ENCODE measurements at places on chromosomes 5 and 9. TPM values are rescaled to one million over a fixed set of nuclear protein-coding genes. Genes with fewer than 3 reads are reported as not detected.
A peak's percentile ranks its signal among the peaks of the same experiment; 100 is the strongest.

DNA sequence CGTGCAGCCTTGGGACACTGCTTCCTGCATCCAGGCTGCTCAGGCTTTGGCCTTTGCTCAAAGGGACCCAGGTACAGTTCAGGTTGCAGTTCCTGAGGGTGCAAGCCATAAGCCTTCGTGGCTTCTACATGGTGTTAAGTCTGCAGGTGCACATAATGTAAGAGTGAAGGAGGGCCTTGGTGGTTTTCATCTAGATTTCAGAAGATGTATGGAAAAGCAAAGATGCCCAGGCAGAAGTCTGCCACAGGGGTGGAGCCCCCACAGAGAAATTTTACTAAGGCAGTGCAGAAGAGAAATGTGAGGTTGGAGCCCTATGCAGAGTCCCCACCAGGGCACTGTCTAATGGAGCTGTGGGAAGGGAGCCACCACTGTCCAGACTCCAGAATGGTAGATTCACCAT lies 200.9 kb downstream of the ICE1 start:
- no peaks in the 10 kb centered on the region for H3K27me3 ChIP-seq
- H3K36me3 ChIP-seq = no peaks in the 10 kb centered on the region
- DNase-seq = no peak
- no peak overlapping the region for H3K4me3 ChIP-seq
- H3K27ac ChIP-seq = no peak overlapping the region

DNA sequence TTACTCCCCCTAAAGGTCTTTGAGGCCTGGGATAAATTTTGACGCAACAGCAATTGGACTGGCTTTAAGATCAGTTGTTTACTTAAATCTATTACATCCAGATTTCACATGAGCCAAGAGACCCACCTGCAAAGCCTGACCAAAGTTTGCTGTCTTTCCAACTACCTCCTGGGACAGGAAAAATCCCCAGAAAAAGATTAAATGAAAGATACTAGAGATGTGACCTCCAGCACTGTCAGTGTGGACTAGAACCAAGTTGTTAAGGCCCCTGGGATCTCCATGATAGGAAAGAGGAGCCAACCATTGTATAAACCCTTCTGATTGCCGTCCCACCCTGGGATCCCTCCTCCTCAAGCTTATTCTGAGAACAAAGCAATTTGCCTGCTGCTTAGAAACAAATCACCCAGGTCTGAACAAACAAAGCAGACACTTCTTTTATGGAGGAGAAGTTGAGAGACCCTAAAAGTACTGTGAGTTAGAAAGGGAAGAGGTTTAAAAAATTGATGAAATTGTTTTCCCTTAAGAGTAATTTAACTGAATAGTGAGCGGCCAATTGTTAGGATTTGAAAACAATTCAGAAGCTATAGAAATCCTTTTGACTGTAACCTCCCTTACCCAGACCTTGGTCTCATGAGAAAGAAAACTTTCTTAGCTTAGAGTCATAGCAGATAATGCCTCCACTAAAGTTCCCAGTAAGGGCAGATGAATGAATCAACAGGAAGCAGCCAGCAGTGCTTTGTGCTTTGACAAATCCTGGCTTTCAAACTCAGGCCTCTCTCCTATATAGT lies 255.2 kb downstream of the TMEM167A start:
- H3K36me3 ChIP-seq = no peaks in the 10 kb centered on the region
- no peaks in the 10 kb centered on the region for H3K27me3 ChIP-seq
- no peak overlapping the region for H3K27ac ChIP-seq
- H3K4me3 ChIP-seq = no peak overlapping the region
- no peaks in the 10 kb centered on the region for H3K4me1 ChIP-seq

GRCh38 chr9:102875687-102876086 lies 119.4 kb upstream of the CYLC2 start:
- H3K27ac ChIP-seq = no peak overlapping the region
- no peaks in the 10 kb centered on the region for H3K4me1 ChIP-seq
- DNase-seq = no peak

DNA sequence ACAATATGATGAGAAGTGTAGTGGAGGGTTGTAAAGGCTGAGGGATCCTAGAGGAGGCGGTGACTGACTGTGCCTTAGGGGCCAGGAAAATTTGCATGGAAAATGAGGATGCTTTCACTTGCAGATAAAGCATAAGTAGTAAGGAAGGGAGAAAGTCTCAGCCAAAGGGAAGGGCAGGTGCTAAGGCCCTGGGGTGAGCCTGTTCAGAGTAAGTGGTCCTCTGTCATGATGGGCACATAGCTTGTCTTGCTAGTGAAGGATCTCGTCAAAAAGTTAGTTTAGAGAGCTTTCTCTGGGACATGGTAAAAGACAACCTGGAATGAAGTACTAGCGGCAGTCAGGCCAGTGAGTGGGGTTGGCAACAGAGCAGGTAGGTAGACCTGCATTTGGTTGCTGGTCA lies 75.4 kb upstream of the CPLX2 start:
- H3K27me3 ChIP-seq = peaks cover 12% of the 10 kb centered on the region
- H3K27ac ChIP-seq = no peak overlapping the region
- H3K4me3 ChIP-seq = no peak overlapping the region
- no peaks in the 10 kb centered on the region for H3K4me1 ChIP-seq

GRCh38 chr9:12718482-12719026 lies 25.4 kb downstream of the TYRP1 start:
- H3K27me3 ChIP-seq = no peaks in the 10 kb centered on the region
- no peaks in the 10 kb centered on the region for H3K4me1 ChIP-seq
- DNase-seq = no peak
- no peak overlapping the region for H3K27ac ChIP-seq
- no peak overlapping the region for H3K4me3 ChIP-seq
- no peaks in the 10 kb centered on the region for H3K36me3 ChIP-seq

DNA sequence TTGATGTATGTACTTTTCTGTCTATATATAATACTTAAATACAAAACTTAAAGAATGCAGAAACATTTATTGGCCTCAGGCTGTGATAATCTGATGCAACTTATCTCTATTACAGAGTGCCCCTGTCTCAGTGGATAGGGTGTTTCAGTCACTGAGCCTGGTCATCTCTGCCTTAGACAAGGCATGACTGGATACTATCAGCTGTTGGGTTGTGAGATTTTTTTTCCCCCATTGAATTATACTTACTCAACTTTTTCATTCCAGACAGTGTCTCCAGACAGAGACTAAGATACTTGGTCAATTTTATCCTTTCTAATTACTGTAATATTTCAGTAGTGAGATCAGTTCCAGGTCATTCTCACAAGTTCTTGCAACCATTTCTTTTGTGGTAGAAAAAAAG lies 26.7 kb downstream of the XRCC4 start:
- H3K4me1 ChIP-seq = no peaks in the 10 kb centered on the region
- H3K4me3 ChIP-seq = no peak overlapping the region
- H3K27ac ChIP-seq = no peak overlapping the region
- H3K36me3 ChIP-seq = no peaks in the 10 kb centered on the region
- no peaks in the 10 kb centered on the region for H3K27me3 ChIP-seq
- no peak for DNase-seq

GRCh38 chr5:180801596-180802324 lies 846 bp downstream of the MGAT1 start:
- H3K4me1 ChIP-seq = peaks cover 83% of the 10 kb centered on the region
- no peak for DNase-seq
- H3K36me3 ChIP-seq = no peaks in the 10 kb centered on the region
- H3K27ac ChIP-seq = peak overlapping the region; percentile 100
- H3K27me3 ChIP-seq = no peaks in the 10 kb centered on the region

GRCh38 chr5:38692346-38692745 lies 135.9 kb upstream of the LIFR start:
- H3K4me1 ChIP-seq = no peaks in the 10 kb centered on the region
- no peak for DNase-seq

GRCh38 chr9:68428481-68428880 lies 72.1 kb downstream of the PGM5 start:
- H3K27ac ChIP-seq = no peak overlapping the region
- no peaks in the 10 kb centered on the region for H3K27me3 ChIP-seq
- peaks cover 21% of the 10 kb centered on the region for H3K4me1 ChIP-seq
- H3K4me3 ChIP-seq = no peak overlapping the region
- DNase-seq = no peak
- no peaks in the 10 kb centered on the region for H3K36me3 ChIP-seq

- H3K4me1 ChIP-seq = peaks cover 6% of the 10 kb centered on the region
- DNase-seq = no peak
- no peak overlapping the region for H3K27ac ChIP-seq
- no peaks in the 10 kb centered on the region for H3K27me3 ChIP-seq
Measured at GRCh38 chr5:64518793-64519192, 13.0 kb downstream of the RGS7BP start.

GRCh38 chr9:37944266-37944650 lies 40.3 kb upstream of the SLC25A51 start:
- no peak overlapping the region for H3K4me3 ChIP-seq
- no peaks in the 10 kb centered on the region for H3K27me3 ChIP-seq
- DNase-seq = no peak
- peaks cover 2% of the 10 kb centered on the region for H3K4me1 ChIP-seq

CARD6 gene
- 4.5 TPM for total RNA-seq

STRBP gene
- total RNA-seq = 5.7 TPM
